ENCODE measurements at places on chromosomes 4 and X. TPM values are rescaled to one million over a fixed set of nuclear protein-coding genes. Genes with fewer than 3 reads are reported as not detected.

- DNase-seq: no peak
Observed at GRCh38 chrX:140524556-140524955, 19.7 kb upstream of the SOX3 start.

GRCh38 chrX:19904778-19905367 lies 17.5 kb upstream of the SH3KBP1 start:
- no peak for DNase-seq

DNA sequence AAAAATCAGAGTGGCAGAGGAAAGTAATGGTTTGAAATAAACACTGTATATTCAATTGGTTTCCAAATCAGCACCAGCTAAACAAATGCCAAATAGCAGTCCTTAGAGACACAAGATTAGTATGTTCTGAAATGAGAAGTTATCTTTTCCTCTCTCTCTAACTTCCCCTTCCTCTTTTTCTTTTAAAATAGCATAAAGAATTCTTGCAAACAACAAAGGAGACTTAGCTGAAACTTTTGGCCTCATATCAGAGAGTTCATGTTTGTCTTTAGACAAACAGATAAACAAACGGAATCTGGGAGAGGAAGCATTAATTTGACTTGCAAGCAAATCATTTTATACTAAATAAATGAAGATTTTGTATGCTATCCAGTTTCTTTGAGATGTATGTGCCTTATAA lies 399.0 kb downstream of the GBA3 start:
- DNase-seq: no peak

- no peak for DNase-seq
Observed at GRCh38 chr4:102988429-102989020, 31.0 kb downstream of the SLC9B1 start.

GRCh38 chr4:2852481-2852921 lies 8.9 kb downstream of the ADD1 start:
- DNase-seq: no peak

- DNase-seq: no peak
Observed at GRCh38 chr4:82423245-82424054, 6.8 kb downstream of the HNRNPDL start.

- no peak for DNase-seq
Observed at GRCh38 chr4:45732161-45732560, 391.7 kb downstream of the GABRG1 start.

DNA sequence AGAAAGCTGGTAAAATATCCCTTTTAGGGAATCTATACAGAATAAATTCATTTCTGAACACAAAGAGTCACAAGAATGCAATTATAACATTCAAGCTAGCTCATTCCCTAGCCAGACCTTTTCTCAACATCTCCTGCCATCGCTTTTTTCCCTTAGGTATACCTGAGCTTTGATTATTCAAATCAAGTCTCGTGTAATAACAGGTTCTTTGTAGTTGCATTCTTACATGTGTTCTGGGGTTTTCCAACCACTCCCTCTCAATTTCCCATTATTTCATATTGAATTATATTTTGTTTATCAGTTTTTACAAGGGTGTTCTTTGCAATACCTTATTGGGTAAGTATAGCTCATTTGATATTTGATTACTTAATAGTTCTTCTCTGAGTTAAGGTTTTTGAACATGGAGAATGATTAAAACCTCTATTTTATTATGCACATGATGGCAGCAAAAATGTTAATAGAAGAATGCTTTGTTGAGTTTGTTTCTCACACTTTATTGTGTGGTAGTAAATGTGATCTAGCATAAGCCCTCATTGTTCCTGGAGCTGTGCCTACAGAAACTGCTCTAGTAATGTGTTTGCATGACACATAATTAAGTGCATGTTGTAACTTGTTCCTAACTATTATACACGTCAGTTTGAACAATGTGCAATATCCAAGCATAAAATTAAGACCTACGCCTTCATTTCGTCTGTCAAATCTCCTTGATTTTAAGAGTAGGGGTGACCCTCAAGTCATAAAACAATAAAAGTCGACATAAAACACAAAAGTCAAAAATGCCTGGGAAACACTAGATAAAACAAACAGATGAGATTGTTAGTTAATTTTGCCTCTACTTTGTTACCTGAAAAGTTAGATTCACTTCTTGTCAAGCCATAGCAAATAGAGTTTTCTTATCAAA lies 124.0 kb upstream of the POF1B start:
- DNase-seq: no peak

DNA sequence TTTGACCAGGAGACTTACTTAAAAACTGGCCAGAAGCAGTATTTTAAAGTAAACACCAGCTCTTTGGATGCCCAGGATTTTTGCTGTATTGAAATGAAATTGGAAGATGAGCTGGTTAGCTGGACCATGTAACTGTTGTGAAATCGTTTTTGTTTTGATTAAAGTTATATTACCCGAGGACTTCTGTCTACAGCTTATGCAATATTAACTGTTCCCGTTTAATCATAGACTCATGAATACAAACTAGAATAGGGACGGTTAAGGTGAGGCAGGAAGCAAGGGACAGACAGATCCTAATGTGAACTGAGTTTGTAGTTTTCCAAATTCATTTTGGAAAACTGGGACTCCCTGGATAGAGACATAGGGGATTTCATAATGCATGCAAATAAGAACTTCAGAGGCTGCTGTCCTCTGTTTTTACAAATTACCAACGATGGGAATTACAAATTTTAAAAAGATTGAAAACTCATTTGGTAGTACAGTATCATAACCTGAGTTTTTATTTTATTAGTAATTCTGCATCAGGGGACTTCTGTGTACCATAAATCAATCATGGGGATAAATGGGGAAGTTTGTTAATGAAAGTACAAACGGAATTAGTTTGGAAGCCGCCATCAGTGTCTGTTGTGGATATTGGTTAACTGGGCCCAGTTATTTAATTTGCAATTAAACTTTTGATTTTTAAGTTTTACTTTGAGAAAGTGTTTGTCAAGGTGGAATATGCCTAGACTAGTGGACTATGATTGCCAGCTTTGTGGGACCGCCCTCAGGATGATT lies 304.4 kb downstream of the AFF2 start:
- DNase-seq: no peak

DNA sequence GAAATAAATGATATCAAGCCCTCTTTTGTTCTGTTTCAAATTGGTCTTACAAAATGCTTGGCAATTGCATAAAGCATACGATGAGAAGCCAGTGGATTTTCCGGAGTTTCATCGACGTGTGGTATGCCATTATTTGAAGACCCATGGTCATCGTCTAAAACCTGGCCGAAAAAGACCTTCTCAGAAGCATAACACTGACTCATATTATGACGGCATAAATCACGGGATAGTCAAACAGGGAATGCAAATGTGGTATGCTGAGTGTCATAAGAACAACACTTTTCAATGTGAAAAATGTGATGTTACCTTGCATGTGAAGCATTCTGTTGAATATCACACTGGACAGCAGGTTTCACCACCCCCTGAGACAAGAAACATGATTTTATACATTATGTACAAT lies 695.2 kb downstream of the GRXCR1 start:
- no peak for DNase-seq

GRCh38 chr4:87734936-87735335 lies 64.4 kb upstream of the IBSP start:
- DNase-seq: no peak

GRCh38 chr4:78166622-78167021 lies 109.5 kb downstream of the FRAS1 start:
- DNase-seq: no peak

DNA sequence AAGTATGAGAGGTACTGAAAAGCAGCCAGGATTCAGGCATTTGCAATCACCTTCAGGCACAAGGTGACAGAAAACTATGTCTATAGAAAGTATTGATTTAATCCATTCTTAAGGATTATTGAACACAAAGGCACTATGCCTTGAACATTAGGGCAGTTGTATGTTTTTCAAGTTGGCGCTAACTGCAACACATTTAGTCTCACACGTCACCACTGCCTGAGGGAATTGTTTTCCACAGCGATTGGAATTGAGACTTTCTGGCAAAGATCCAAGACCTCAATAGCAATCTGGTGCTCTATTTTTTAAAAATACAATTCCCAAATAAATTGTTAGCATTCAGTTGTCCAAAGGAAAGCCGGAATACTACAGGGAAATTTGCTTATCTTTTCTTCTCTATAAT lies 52.7 kb upstream of the FTHL17 start:
- no peak for DNase-seq

GRCh38 chrX:71930298-71930697 lies 19.7 kb downstream of the NHSL2 start:
- no peak for DNase-seq

GRCh38 chr4:74904509-74905065 lies 28.3 kb upstream of the PARM1 start:
- DNase-seq: no peak

GRCh38 chrX:37371578-37371991 lies 22.4 kb downstream of the PRRG1 start:
- peak; percentile 8 for DNase-seq

DNA sequence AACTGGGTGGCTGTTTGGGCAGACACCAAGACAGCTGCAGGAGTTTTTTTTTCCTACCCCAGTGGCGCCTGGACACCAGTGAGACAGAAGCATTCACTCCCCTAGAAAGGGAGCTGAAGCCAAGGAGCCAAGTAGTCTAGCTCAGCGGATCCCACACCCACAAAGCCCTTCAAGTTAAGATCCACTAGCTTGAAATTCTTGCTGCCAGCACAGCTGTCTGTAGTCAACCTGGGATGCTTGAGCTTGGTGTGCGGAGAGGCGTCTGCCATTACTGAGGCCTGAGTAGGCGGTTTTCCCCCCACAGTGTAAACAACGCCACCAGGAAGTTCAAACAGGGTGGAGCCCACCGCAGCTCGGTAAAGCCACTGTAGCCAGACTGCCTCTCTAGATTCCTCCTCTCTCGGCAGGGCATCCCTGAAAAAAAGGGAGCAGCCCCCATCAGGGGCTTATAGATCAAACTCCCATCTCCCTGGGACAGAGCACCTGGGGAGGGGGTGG lies 171.4 kb downstream of the ARHGEF9 start:
- DNase-seq: no peak

AKAP4 gene
- not detected for total RNA-seq

CT45A5 gene
- not detected for total RNA-seq

HSFX4 gene
- not detected for total RNA-seq
